ENCODE measurements at places on chromosomes 1 and 21. TPM values are rescaled to one million over a fixed set of nuclear protein-coding genes. Genes with fewer than 3 reads are reported as not detected.

DNA sequence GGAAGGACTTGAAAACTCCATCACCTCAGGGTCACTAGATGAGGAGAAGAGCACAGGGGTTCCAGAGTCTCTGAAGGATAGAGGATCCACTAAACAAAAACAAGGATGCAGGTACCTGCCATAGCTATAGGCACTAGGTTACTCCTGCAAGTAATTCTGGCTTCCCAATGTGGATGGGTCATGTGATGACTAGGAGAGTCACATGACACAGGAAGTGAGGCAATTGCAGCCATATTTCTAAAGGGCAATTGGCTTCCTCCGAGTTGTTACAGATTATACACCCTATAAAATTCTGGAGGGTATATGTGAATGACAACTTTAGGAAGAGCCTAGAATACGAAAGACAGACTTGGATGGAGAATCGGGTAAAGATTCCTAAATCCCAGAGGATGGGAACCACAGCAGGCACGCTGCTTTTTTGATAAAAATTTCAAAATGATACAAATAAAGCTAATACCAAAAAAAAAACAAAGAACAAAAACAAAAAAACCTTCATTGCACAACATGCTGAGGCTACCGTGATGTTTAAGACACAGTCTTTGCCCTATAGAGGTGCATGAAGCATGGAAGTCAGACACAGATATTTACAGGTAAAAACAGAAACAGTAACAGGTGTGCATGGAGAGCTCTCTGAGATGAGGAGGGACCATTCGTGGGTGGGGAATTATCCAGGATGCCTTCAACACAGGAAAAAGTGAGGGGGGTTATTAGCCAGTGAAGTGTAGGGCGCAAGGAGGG lies 10.5 kb downstream of the MTX1 start:
- peak; percentile 83 for DNase-seq

OR2G6 gene
- total RNA-seq, result not detected

DNA sequence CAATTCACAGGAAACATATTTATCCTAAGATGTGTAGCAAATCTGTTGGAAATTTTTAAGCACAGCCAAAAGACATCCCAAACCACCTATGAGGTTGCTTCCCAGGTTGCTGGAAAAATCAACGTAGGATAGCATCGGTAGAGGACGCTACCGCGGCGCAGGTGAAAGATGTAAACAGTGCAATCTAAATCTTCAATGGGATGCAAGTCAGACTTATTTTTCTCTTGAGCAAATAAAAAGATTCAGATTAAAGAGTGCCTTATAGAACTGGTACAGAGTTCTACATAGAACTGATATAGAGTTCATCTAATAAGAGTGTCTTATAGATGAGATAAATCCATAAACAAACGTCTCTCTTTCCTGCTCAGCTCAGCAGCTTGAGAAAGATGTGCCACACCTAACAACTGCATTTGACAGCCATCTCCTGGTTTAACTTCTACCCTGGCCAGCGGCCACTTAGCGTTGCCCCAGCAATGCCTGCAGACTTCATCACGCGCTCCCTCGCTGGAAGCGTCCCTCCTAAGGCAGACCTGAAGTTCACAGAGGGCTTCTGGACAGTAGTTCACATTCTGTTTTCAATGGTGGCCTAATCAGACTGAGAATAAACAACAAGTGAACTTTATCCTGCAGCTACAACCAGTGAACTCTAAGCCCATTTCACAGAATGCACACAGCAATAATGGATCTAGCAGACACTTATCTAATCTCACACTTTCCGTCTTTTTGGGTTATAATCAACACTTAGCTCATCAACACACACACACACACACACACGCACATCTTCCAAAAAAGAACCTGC lies 164.5 kb downstream of the TOMM20 start:
- peak; percentile 45 for DNase-seq

DNA sequence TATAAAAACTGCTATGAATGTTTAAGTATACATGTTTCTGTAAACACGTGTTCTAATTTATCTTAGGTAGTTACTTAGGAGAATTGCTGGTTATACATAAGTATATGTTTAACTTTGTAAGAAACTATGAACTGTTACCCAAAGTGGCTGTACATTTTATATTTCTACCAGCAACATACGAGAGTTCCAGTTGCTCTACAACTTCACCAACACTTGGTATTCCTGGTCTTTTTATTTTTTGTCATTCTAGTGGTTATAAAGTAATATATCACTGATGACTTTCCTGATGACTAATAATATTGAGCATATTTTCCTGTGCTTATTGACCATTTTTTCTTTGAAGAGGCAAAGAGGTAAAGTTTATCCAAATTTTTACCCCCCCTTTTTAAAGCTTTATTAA lies 76.0 kb downstream of the KIAA0319L start:
- DNase-seq, result no peak

GRCh38 chr21:25999921-26000582 lies 170.5 kb downstream of the APP start:
- no peak for DNase-seq

DNA sequence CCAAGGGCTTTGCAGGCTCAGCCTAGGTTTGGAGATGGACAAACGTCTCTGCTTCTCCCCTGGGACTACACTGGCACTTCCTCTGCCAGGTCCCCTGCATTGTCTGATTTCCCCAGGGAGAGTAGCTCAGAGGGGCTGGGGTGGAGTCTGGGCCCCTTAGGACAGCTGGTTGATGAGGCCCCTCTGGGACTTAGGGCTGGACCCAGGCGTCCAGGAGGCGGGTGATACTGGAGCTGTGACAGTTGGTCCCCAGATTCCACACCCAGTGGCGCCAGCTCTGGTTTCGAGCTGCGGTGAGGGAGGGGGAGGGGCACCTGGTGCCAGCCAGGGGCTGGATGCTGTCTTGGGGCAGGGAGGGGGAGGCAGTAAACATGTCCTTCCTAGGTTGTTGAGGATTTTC lies 7.4 kb upstream of the MEX3A start:
- no peak for DNase-seq

- DNase-seq, result no peak
Measured at GRCh38 chr1:151134396-151134795, 12.0 kb downstream of the SEMA6C start.

FCGR3B gene
- total RNA-seq, result not detected

DNA sequence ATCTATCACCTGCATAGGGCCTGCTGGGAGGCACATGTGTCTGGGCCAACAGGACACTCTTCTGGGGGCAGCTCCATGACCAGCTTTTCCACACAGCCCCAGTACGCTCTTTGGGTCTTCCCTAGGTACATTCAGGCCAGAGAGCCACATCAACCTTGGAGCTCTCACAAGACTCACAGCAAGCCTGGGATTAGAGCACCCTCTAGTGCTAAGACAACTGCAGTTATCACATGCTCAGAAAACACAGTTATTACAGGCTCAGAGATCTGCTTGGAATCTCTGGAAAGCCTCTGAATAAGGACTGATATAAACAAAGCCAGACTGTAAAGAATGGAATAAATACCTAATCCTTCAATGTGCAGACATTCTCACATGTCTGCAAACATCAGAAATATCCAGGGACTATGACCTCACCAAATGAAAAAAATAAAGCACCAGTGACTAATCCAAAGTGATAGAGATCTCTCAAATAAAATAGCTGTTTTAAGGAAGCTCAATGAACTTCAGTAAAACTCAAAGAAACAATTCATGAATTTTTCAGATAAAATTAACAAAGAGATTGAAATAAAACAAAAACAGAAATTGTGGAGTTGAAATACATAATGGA lies 563.9 kb upstream of the NR5A2 start:
- DNase-seq, result peak; percentile 80

GRCh38 chr1:153561466-153561985 lies 4.1 kb downstream of the S100A2 start:
- no peak for DNase-seq

DNA sequence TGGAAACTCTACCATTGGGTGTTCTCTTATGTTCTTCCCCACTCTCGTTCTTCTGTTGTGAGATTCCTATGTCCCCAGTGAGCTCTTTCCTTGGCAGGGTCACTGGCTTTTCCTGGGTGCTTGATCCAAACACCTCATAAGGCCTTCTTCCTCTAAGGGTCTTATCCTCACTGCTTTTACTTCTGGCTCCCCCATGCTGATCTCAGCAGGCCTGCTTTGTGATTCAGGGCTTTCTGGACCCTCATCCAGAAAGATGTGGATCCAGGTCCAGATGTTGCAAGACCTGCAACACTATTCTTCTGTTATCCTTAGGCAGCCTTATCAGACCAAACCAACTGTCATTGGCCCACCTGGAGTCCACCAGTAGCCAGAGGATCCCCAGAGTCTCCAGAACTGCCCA lies 11.2 kb upstream of the MYOG start:
- DNase-seq, result no peak

DNA sequence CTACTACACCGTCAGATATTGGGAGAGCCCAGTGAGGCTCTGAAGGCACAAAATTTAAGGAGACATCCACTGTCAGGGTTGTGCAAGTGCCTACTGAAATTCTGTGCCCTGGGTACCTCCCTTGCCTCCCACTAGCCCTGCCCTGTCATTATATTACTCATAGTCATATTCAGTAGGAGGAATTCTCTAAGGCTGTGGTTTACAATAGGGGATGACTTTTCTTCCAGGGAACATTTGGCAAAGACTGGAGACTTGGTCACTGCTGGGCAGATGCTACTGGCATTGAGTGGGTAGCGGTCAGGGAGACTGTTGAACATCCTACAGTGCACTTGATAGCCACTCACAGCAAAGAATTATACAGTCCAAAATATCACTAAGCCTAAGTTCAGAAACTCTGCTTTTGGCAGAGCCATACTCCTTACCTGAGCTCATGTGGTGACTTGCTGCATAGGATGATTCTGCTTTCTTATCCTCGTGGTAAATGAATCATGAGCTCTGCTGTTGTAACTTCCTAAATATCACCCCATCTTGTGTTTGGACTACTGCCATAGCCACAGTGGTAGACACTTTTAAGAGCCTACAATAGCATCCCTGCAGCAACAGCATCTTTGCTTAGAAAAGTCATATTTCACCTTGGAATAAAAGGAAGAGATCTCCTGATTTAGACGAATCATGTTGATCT lies 563.4 kb upstream of the PLXNA2 start:
- DNase-seq, result no peak

SORT1 gene
- 3.0 TPM for total RNA-seq
